Ovary (tissue), 10 donors: ENCODE measurements at places on chromosomes 5 and 9.
A peak's percentile ranks its signal among the peaks of the same experiment; 100 is the strongest.

- no peaks in the 10 kb centered on the region for H3K27me3 ChIP-seq
- peaks cover 11% of the 10 kb centered on the region for H3K4me1 ChIP-seq
- H3K4me3 ChIP-seq: no peak overlapping the region
- DNase-seq: peak; percentile 68
- H3K27ac ChIP-seq: no peak overlapping the region
Measured at GRCh38 chr5:142981886-142982820, 212.0 kb downstream of the ARHGAP26 start.

GRCh38 chr5:174504266-174504726 is 220.1 kb upstream of the MSX2 start:
- H3K36me3 ChIP-seq: no peaks in the 10 kb centered on the region
- H3K27ac ChIP-seq: no peak overlapping the region
- no peak for DNase-seq
- no peaks in the 10 kb centered on the region for H3K4me1 ChIP-seq
- no peak overlapping the region for H3K4me3 ChIP-seq
- H3K27me3 ChIP-seq: no peaks in the 10 kb centered on the region

DNA sequence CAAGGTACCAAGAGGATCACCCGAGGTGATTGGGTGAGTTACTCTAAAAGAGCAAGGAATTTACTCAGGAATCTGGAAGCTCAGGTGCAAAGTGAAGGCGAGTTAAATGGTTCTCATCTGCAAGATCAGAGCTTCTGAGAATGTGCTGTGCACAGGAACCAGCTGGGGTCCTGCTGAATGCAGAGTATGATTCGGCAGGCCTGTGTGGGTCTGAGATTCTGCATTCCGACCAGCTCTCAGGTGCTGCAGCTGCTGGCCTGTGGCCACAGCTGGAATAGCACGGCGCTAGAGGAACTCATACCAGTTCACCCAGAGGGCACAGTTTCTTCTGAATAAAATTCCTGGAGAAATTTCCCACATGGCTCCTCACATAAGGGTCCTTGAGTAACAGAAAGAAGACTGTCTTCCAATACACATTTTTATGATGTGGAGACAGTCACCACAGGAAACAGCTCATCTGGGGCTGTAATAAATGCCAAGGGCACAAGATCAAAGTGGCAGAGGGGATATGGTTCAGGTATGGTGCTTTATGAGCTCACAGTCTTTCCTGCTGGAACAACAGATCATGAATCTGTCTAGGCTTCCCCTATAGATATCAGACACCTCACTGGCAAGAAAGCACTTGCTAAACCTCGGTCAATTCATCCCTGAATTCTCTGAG is 83.9 kb downstream of the PTPN3 start:
- no peaks in the 10 kb centered on the region for H3K36me3 ChIP-seq
- H3K27ac ChIP-seq: no peak overlapping the region
- H3K4me1 ChIP-seq: no peaks in the 10 kb centered on the region
- no peak overlapping the region for H3K4me3 ChIP-seq

GRCh38 chr9:96553070-96553469 is 66.6 kb downstream of the CDC14B start:
- no peaks in the 10 kb centered on the region for H3K27me3 ChIP-seq
- no peak overlapping the region for H3K27ac ChIP-seq
- H3K4me1 ChIP-seq: no peaks in the 10 kb centered on the region
- H3K36me3 ChIP-seq: no peaks in the 10 kb centered on the region
- H3K4me3 ChIP-seq: no peak overlapping the region
- no peak for DNase-seq
